ENCODE measurements at places on chromosomes 4 and X.

GRCh38 chrX:41085512-41085877 lies 250 bp downstream of the USP9X start:
- DNase-seq, result peak; percentile 47

DNA sequence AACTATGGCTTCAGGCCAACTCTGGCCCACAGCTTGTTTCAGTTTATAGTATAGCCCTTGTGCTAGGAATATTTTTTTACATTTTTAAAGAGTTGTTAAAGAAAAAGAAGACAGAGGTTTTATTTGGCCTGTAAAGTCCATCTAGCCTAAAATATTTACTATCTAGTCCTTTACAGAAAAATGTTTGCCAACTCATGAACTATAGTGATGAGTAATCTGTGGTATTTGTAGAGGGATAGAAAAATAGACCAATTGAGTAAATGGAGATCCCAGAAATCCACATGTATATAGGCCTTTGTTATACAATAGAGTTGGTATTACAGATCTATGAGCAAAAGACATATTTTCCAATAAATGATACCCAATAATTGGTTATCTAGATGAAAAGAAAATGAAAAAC lies 288.7 kb downstream of the PRDM5 start:
- DNase-seq, result no peak

- no peak for DNase-seq
Measured at GRCh38 chr4:107380190-107380589, 339.8 kb downstream of the PAPSS1 start.

- DNase-seq, result no peak
Measured at GRCh38 chrX:15916704-15917084, 62.1 kb upstream of the AP1S2 start.

DNA sequence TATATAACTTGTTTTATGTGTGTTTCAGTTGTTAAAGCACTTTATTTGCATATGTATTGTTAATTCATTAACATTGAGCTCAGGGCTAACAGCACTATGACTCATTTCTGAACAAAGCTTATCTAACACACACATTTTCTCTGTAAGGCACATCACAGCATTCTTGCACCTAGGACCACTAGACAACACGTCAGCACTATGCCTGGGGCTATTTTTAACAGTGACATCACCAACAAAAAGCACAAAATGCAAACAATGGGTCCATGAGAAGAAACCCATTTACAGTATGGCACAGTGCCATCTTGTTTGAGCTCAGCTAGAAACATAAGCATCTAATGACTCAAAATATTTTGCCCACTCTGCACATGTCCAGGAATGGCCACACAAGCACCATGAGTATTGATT lies 124.4 kb downstream of the RELL1 start:
- DNase-seq, result no peak

DNA sequence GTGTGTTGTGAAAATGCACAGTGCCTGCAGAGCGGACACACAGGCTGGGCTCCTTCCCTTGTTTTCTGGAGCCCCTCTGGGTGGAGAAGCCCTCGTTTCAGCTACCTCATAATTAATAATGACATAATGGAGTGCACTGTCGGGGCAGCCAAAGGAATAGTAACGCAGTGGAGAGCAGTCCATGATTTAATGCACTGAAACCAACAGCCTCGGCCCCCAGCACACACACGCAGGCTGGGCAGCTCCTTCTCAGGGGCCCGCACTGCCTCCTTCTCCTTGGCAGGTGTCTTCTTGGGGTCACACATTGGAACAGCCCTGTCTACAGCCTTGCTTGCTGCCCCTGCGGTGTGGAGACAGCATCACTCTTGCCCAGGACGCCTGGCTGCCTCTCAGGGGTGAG lies 89.2 kb downstream of the DCTD start:
- no peak for DNase-seq

Data from stimulated activated CD8-positive, alpha-beta memory T cell treated with anti-CD3 and anti-CD28 coated beads, Interleukin-4, amount 100 ng/mL, for 4 hours (primary cell).